ENCODE measurements at places on chromosomes 12 and 14.

DNA sequence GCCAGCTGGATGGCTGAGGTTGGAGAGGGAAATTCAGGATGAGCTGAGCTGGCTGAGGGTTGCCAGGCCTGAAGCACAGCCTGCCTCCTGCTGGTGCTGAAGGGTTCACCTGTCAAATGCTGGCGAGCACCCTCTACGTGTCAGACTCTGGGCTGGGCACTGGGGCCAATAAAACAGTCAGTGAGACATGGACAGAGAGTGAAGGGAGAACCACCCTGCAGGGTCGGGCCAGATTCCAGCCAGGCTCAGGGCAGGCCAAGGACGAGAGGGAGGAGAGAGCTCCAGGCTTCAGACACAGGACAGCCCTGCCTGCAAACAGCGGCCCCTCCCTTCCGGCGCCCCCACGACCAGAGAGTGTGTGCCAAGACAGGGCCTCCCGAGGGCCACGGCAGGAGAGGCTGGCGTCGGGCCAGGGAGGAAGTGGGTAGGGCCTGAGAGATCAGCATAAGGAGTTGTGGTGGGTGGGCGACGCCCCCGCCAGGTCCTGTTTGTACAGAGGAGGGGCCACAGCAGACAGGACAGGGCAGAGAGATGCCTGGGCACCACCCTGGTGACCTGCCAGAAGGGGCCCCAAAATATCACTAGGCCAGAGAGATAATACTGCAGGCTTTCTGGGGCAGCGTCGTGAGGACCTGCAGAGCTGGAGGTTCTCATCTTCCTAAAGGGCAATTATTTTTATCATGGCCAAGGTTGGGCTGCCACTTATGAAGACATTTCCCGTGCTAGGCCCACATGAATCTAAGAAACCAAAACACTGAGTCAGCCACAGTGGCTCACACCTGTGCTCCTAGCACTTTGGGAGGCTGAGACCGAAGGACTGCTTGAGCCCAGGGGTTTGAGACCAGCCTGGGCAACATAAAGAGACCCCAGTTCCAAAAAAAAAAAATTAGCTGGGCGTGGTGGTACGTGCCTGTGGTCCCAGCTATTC, 73.1 kb upstream of the GPR68 start:
- DNase-seq, result no peak

DNA sequence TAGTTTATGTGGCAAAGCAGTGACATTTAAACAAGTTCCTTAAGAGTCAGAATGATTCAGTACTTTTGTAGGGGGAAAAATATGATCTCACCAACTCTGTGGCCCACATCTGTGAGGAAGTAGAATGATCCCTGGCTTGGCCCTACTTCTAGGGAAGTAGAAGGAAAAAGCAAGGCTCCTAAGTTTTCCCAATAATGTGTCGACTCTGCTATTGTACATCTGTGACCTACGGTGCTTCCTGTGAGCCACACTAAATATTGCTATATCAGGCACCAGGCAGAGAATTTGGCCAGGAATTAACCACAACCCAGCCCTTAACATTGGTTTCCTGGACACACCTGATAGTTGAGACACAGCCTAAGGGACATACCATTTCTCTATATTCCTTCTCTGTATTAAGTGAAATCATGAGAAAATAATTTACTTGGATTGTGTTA, 9.3 kb upstream of the NID2 start:
- peak; percentile 36 for DNase-seq

DNA sequence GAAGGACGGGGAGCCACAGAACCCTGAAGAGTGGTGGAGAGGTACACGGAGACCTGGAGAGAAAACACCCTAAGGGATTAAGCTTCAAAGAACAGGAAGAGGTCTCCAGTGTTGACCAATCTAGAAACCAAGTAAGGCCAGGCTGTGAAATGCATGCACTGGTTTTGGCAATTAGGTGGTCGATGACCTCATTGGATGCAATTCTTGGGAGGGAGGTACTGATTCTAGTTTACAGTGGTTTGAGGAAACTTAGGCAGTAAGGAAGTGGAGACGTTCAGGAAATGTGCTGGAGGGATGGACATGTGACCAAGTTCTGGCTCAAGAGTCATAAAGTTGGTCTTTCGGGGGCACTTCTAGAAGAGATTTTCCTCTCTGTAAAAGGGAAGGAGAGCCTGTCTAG, 91.3 kb upstream of the CEP83 start:
- no peak for DNase-seq

DNA sequence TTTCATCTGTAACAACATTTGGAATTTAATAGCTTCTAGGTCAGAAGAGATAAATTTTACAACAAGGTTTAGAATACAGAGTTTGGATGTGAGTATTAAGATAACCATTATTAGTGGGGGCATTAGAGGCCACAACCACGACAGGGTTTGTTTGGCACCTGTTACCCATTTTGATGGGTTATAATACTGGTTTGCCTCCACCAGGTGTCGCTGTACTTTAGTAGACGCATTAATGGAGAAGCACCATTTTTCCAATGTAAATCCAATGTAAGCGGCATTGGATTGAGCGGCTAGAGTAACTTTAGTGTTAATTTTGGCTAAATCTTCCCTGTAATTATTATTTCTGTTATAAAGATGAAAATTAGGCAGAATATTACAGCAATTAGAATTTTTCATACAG, 136.2 kb downstream of the SLCO1B3 start:
- no peak for DNase-seq

GRCh38 chr14:89702073-89702875, 252.3 kb downstream of the EFCAB11 start:
- peak; percentile 94 for DNase-seq

- peak; percentile 61 for DNase-seq
Measured at GRCh38 chr12:2335513-2335912, 282.7 kb downstream of the CACNA1C start.
